ENCODE measurements at places on chromosomes 2 and 18. TPM values are rescaled to one million over a fixed set of nuclear protein-coding genes. Genes with fewer than 3 reads are reported as not detected.

The CTLA4 gene
- total RNA-seq: 0.78 TPM

The LYG2 gene
- total RNA-seq: not detected

The TPO gene
- total RNA-seq: not detected

The AGXT gene
- total RNA-seq: not detected

The GPR45 gene
- not detected for total RNA-seq

The EGR4 gene
- total RNA-seq: not detected

The COLEC12 gene
- 73.4 TPM for total RNA-seq

The LRP2 gene
- total RNA-seq: not detected

The SH3RF3 gene
- total RNA-seq: 5.6 TPM
